CD8-positive, alpha-beta memory T cell (primary cell): ENCODE measurements at places on chromosomes 4 and X.

DNA sequence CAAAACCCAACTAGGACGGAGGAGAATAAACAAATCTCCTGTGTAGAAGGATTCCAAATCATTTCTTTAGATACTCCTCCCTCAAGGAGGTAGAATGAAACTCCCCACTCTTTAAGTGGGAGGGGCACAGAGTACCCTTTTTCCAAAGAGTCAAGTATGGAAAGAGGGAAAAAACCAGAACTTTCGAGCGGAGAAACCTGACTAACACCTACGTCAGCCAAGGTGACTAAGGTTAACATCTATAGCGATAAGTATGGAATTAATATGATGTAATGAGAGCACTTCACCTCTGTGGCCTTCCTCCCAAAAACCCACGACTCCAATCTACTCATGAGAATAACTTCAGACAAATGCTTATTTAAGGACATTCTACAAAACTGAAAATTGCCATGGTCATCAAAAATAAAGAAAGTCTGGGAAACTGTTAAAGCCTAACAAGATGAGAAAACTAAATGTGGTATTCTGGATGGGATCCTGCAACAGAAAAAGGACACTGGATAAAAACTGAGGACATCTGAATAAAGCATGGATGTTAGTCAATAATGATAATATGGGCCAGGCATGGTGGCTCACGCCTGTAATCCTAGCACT is 157.0 kb upstream of the MAP3K15 start:
- no peaks in the 10 kb centered on the region for H3K36me3 ChIP-seq
- no peak for DNase-seq

DNA sequence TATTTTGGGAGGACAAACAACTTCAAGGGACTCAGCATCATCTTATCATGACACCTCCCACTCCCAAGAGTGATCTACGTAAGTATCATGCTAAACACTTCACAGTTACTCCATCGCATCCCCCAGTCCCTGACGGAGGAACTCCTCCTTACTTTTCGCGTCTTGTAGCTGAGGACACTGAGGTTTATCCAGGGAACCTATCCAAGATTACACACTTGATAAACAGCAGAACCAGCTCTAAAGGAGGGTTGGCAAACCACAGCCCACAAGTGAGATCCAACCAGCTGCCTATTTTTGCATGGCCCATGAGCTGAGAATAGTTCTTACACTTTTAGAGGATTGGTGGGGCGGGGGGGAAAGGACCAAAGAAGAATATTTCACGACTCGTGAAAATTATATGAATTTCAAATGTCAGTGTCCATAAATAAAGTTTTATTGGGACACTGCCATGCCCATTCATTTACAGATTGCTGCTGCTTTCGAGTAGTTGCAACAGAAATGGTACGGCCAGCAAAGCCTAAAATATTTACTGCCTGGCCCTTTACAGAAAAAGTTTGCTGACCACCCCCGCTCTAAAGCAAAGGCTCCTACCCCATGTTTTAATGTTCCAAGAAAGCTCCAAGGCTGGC is 47.8 kb downstream of the SEPSECS start:
- H3K27me3 ChIP-seq = no peaks in the 10 kb centered on the region
- H3K36me3 ChIP-seq = no peaks in the 10 kb centered on the region
- no peaks in the 10 kb centered on the region for H3K4me1 ChIP-seq
- no peak overlapping the region for H3K27ac ChIP-seq
- no peak overlapping the region for H3K4me3 ChIP-seq

- H3K4me3 ChIP-seq = no peak overlapping the region
- no peak for DNase-seq
- H3K27ac ChIP-seq = no peak overlapping the region
- no peaks in the 10 kb centered on the region for H3K4me1 ChIP-seq
- no peaks in the 10 kb centered on the region for H3K27me3 ChIP-seq
- no peaks in the 10 kb centered on the region for H3K36me3 ChIP-seq
These were observed 218.6 kb upstream of the GK2 start for GRCh38 chr4:79626611-79627010.

DNA sequence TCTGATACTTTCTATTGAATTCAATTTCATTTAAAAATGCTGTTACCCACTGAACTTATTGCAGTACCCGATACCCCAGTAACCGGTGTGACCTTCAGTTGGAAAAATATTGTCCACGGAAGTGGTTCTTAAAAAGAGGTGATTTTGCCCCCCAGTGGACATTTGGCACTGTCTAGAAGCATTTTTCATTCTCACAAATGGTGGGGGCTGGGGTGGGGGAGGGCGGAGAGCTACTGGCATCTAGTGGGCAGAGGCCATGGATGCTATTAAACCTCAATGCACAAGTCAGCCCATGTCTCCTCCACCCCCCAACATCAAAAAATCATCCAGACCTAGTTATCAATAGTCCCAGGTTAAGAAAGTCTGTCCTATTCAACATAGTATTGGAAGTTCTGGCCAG is 19.6 kb upstream of the CHM start:
- H3K27ac ChIP-seq = no peak overlapping the region
- no peaks in the 10 kb centered on the region for H3K27me3 ChIP-seq
- H3K4me1 ChIP-seq = no peaks in the 10 kb centered on the region

GRCh38 chr4:60266505-60266904 is 933.6 kb upstream of the ADGRL3 start:
- no peaks in the 10 kb centered on the region for H3K4me1 ChIP-seq
- no peak for DNase-seq
- H3K27me3 ChIP-seq = no peaks in the 10 kb centered on the region
- H3K27ac ChIP-seq = no peak overlapping the region
- H3K36me3 ChIP-seq = no peaks in the 10 kb centered on the region

- H3K36me3 ChIP-seq = no peaks in the 10 kb centered on the region
- H3K4me1 ChIP-seq = no peaks in the 10 kb centered on the region
- H3K27me3 ChIP-seq = no peaks in the 10 kb centered on the region
These were observed 171.2 kb downstream of the PPP3CA start for GRCh38 chr4:101175896-101176676.

GRCh38 chr4:67736262-67736661 is 17.9 kb downstream of the GNRHR start:
- H3K36me3 ChIP-seq = no peaks in the 10 kb centered on the region
- DNase-seq = no peak
- no peak overlapping the region for H3K4me3 ChIP-seq
- no peaks in the 10 kb centered on the region for H3K4me1 ChIP-seq

- no peaks in the 10 kb centered on the region for H3K4me1 ChIP-seq
- no peaks in the 10 kb centered on the region for H3K36me3 ChIP-seq
- no peak overlapping the region for H3K27ac ChIP-seq
- no peak overlapping the region for H3K4me3 ChIP-seq
- no peaks in the 10 kb centered on the region for H3K27me3 ChIP-seq
These were observed 89.6 kb upstream of the PRPS2 start for GRCh38 chrX:12701628-12702027.

DNA sequence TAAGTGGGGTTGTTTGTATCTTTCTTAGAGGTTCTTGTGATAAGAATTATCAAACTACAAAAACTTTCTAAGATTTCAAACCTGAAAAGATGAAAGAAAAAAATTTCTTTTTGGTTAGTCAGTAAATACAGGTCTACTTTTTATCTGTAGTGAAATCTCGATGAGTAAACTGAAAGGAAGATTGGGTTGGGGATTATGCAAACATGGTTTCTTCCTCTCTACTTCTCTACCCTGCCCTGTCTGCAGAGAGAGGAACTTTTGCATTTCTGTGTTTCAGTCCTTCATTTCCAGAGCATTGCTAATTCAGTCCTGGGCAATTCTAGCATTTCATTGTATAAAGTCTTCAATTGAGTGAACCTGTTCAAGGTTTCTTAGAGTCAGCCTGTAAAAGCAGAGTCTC is 51.6 kb upstream of the IL2 start:
- DNase-seq = no peak
- no peaks in the 10 kb centered on the region for H3K36me3 ChIP-seq
- H3K4me1 ChIP-seq = no peaks in the 10 kb centered on the region
- no peak overlapping the region for H3K27ac ChIP-seq
- no peaks in the 10 kb centered on the region for H3K27me3 ChIP-seq

DNA sequence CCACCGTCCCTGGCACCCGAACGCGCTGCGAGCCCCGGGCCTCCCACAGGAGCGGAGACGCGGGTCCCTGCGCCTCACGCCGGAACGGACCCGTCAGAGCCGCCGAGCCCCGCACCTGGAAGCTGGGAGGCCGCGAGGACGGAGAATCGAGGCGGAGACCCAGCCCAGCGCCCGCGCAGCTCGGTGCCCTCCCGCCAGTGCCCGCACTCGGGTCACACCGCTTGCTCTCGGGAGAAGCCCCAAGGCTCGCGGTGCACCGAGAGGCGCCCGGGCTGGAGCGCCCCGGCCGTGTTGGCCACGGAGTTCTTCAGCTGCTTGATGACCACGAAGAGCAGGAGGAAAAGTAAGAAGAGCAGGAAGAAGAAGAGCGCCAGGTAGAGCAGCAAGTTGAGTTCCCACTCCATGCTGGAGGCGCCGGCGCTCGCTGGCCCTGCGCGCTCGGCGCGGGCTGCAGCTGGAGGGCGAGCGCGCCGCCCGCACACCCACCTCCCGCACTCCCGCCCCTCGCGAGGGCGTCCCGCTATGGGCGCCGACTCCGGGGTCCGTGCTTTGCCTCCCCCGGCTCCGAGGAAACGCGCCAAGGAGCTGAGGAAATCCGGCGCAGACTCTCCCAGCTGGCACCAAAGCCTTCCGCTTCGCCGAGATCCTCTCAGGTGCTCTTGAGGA is at the start of gene SMIM43:
Gene SMIM43 (minus strand): TSS at position 463 of the 666 bp plus-strand sequence. CDS start 59 bp downstream, at position 404.
- H3K27ac ChIP-seq = no peak within 1 kb of the TSS
- no peak within 1 kb of the TSS for H3K4me3 ChIP-seq
- no peak for DNase-seq
- peaks cover 17% of the 10 kb centered on the region for H3K27me3 ChIP-seq

- H3K27ac ChIP-seq = no peak overlapping the region
- H3K36me3 ChIP-seq = no peaks in the 10 kb centered on the region
- H3K4me1 ChIP-seq = no peaks in the 10 kb centered on the region
- no peak overlapping the region for H3K4me3 ChIP-seq
These were observed 94.7 kb downstream of the BCOR start for GRCh38 chrX:40003071-40003427.

DNA sequence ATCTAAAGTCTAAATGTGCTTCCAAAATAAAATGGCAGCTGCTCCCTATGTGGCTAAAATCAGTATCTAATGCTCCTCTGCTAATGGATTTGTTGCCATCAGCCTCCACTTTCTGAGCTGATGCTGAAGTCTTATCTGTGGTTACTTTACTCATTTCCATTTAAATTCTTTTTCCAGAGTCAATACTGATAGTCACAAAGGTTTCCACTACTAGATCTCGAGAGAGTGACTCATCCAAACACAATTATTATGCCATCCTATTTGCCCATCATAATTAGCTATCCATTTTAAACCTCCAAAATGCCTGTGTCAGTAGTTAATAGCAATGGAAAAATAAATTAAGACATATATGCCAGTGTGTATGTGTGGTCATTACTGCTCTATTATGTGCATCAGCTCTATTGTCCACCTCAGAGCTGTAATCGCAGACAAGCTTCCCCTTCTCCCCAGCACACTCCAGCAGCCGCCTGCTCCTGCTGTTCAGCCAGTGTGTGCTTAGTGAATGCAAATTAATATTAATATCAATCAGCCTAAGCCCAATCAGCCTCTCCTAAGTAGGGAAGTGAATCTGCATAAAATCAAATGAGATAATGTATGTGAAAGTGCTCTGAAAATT is 199.8 kb upstream of the ZIC3 start:
- H3K27ac ChIP-seq = no peak overlapping the region
- H3K4me1 ChIP-seq = no peaks in the 10 kb centered on the region
- no peak overlapping the region for H3K4me3 ChIP-seq
- H3K27me3 ChIP-seq = no peaks in the 10 kb centered on the region
